Heart right ventricle (tissue), 16 donors: ENCODE measurements at places on chromosomes 6 and 20. TPM values are rescaled to one million over a fixed set of nuclear protein-coding genes. Genes with fewer than 3 reads are reported as not detected.

MEI4 gene
- polyA plus RNA-seq: not detected

PRICKLE4 gene
- polyA plus RNA-seq: 1.6 TPM

TMEM170B gene
- polyA plus RNA-seq: 1.3 TPM

ADGRG6 gene
- 0.93 TPM for polyA plus RNA-seq

RSPH3 gene
- 2.8 TPM for polyA plus RNA-seq

MAS1 gene
- not detected for polyA plus RNA-seq

LAMP5 gene
- not detected for polyA plus RNA-seq

GSTA2 gene
- polyA plus RNA-seq: not detected

TRIM40 gene
- not detected for polyA plus RNA-seq

BANF2 gene
- polyA plus RNA-seq: not detected

SUMO4 gene
- polyA plus RNA-seq: 0.37 TPM

C6orf163 gene
- polyA plus RNA-seq: 7.7 TPM

HCRTR2 gene
- polyA plus RNA-seq: not detected

FAM209B gene
- polyA plus RNA-seq: 1.1 TPM
